ENCODE measurements at places on chromosomes 11 and 22. TPM values are rescaled to one million over a fixed set of nuclear protein-coding genes. Genes with fewer than 3 reads are reported as not detected.

ZNF74 gene
- 17.7 TPM for total RNA-seq

TRMU gene
- total RNA-seq: 22.5 TPM

- DNase-seq: no peak
Observed at GRCh38 chr11:67667490-67668191, 6.8 kb downstream of the ALDH3B2 start.

DNA sequence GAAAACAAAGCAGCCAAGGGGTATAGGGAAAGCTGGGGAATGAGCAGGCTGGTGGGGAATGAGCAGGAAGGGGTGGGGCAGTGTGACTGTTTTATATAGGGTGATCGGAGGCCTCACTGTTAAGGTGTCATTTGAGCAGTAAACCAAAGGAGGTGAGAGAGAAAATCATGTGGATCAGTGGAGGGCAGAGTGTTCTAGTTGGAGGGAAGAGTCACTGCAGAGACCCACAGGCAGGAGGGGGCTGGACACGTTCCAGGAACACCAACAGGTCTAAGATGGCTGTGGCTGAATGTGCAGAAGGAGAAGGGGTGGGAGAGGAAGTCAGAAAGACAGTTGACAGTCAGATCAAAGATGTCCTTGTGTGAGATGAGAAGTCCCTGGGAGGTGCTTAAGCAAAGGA, 103.8 kb downstream of the ENTHD1 start:
- no peak for DNase-seq

DNA sequence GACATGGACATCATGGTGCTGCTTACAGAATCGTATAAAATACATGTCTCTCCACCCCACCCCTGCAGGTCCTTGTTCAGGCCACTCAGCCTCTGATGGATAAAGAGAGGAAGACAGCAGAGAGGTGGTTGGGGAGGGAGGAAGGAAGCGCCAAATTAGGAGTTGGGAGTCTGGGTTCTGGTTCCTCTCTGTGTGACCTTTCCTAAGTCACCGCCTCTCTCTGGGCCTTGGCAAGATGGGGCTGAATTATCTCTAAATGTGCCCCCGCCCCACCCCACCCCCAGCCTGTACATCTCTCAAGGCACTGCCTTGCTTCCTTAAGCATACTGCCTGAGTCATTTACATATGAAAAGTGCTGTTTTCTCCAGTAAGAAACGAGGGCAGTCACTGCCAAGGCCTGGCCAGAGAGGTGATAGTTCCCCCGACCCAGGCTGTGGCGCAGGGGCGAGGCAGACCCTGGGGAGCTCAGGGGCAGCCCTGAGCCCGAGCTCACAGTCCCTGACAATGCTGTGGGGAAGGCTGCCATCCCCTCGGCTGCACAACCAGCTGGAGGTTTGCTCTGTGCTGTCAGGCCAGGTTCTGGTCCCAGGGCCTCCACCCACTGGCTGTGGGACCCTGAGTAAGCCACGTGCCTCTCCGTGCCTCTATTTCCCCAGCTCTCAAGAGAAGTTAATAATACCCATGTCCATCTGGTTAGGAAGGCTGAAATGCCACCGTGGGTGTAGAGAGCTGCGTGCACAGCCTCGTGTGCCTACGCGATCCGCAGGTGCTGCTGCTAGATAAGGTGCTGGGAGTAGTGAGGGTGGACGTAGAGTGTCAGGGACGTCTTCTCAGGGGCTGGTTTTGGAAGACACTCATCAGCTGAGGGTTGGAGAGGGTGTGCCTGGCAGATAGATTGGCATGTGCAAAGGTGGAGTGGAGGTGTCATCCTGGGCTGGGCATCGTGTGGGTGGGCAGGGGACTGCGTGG, 55.3 kb downstream of the CACNA1I start:
- no peak for DNase-seq

- DNase-seq: no peak
Observed at GRCh38 chr22:22060200-22061084, 77.9 kb upstream of the TOP3B start.

- DNase-seq: no peak
Observed at GRCh38 chr22:30327864-30328345, 1.2 kb upstream of the TBC1D10A start.

DNA sequence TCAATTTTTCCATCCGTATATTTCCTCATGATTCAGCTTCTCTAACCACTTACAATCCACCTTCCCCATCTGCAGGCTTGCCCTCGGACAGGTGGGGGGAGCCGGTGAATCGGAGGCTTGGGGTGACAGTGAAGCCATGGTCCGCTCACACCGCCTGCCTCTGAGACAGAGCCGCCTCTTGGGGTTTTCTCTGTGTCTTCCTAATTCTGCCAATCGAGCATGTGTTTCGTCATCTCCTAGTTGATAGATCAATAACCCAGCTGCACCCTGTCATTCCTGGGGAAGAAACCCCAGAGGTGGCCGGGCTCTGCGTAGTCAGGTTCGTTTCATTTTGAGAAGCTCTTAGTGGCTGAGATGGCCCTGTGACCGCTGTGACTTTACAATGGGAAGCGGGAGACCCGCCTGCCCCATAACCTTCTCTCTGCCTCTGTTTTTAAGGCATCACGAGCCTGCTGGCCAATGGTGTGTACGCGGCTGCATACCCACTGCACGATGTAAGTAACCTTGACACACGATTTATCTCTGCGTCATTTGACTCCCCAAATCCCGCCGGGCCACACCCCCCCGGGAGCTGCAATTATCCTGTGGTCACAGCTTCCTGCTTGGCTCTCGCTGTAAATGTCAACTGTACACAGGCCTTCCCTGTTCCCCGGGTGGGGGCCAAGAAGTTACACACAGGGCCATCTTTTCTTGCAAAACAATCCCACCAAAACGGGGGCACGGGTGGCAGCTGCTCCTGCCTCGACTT, 33.3 kb downstream of the ANO1 start:
- DNase-seq: no peak

DNA sequence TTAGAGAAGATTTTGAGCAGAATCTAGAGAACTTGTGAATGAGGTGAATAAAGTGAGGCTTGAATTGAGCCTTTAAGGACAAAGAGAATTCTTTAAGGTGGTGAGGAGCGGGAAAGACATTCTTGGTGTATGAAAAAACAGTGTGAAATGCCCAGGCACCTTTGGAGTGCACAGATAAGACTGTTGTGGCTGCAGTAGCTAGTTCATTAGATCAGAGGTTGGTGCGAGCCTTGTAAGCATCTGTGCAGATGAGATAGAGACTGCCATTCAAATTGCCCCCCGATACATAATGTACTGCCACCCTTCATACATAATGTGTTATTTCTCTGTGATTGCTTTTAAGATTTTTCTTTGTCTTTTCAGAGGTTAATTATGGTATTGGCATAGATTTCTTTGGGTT, 31.3 kb downstream of the ATXN10 start:
- DNase-seq: no peak

DNA sequence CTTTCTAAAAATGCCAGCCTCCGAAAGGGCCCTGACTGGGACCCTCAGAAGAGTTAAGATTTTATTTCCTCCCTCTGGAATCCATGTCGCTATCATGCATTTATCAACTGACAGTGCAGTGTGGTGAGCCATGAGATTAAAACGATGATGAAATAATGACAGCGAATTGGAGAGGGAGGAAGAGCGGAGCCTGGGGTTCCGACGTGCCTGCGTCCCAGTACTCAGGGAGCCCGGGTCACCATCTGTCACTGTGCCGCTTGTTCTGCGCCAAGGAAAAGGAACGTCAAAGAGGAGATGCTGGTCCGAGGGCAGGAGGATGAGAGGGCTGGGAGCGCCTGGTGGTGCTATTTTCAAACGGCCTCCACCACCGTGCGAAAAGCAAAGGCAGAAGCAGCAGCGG, 46.2 kb downstream of the MACROD1 start:
- DNase-seq: no peak

GRCh38 chr11:66861038-66861773, 4.3 kb downstream of the LRFN4 start:
- DNase-seq: no peak

Measured in spinal cord (tissue), 10 donors.